Putamen (tissue), 1 donor: ENCODE measurements at places on chromosomes 1 and 21.

DNA sequence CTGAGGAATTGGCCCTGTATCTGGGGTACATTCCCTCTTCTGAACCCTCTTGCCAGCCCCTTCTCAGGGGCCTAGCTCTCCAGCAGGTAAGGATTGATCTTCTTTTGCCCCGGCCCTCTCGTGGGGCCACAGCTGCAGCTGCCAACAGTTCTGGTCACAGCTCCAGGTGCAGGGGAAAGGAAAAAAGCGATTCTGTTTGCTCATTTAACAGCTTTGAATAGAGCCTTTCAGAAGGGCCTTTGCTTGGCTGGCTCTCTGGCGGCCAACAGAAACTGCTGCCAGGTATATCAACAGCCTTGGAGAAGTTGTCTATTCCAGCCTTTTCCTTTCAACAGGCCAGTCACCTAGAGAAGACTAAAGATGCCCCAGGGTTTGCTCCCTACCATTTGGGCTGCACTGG is 16.1 kb upstream of the FMOD start:
- DNase-seq, result no peak

GRCh38 chr1:234235434-234235881 is 137.8 kb upstream of the COA6 start:
- no peak for DNase-seq

GRCh38 chr1:247334378-247335133 is 2.9 kb upstream of the ZNF496 start:
- no peak for DNase-seq

DNA sequence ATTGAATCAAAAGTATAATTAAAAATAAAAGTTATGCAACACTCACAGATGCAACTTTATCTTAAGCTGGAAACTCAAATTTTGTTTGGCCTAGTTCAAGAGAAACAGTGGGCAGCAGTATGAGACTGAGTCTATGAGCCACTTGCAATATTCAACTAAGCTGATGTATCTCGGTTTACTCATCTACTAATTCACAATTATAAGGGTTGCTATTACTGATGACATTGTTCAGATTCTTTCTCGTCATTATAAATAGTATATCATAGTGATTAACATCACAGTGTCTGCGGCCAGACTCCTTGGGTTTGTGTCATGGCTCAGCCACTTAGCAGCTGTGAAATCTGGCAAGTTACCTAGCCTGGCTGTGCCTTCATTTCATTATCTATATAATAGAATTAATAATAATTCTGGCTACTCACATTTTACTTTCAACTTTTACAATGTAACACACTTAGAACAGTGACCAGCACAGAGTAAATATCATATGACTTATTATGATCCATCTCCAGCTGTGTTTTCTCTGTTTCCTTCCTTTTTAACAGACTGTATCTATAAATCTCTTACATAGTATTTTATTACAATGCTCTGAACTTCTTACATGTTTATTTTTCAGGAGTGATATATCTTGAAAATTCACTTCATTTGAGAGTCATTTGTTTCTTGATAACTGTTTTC is 194.3 kb upstream of the RGS18 start:
- no peak for DNase-seq

DNA sequence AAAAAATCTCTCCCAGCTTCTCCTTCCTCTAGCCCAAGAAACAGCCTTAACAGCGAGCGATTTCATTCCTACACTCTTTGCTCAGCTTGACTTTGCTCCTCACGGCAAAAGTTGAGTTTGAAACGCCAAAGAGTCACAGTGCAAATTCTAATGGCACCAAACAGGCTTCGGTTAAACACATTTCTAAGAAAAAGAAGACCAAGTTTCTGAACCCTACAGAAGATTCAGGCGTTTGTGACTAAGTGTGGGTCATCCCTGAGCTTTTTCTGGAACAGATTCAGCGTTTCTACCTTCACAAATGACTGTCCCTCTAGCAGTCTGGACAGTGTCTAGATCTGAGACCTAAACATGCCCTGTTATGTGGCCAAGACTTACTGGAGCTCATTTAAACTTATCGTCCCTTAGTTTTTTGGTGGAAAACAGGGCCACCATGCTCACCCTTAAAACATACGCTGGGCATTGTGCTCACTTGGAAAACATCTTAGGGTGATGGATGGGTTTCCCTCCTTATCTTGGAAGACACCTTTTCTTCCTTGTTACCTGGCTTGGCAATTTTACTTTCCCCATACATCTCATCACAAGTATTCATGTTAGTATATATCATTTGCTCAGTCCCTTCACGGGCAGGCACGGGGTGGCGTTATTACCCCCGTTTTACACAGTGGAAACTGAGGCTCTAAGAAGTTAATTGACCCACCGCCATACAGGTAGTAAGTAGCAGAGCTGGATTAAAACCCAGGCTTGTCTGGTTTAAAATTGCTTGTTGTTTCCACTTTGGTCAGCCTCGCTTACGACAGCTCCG is 1.0 kb downstream of the C1orf198 start:
- no peak for DNase-seq

GRCh38 chr1:213687832-213688231 is 299.9 kb upstream of the PROX1 start:
- DNase-seq, result no peak

GRCh38 chr1:11735531-11735853 is 444 bp upstream of the AGTRAP start:
- DNase-seq, result no peak

GRCh38 chr21:26120828-26121227 is 49.7 kb downstream of the APP start:
- DNase-seq, result no peak

DNA sequence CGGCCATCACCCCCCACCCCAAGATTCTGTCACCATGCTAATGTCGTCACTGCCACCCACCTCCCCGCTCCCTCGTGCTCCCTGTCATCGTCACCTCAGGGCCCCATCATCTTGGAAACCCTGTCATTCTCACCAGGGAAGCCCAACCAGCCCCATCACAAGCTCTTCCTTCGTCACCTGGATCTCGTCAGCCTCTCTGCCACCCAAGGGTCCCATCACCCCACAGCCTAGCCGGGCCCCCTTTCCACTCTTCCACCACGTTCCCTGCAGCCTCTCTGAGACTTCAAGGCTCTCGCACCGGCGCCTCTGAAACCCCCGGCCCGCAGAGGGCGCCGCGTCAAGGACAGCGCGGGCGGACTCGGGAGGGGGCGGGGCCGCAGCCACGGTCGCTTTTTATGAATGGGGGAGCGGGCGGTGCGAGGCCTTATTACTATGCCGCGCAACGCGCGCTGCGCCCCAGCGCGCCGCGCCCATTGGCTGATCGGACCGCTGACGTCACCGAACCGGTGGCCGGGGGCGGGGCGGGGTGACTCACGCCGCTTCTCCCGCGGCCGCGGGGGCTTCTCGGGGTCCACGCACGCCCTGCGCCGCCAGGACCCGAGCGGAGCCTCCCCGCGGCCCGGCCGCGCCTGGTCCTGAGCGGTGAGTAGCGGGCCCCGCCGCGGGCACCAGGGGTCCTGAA is at the start of gene GPR3:
GPR3 (plus strand) TSS at position 527 of the 682 bp plus-strand sequence. CDS start 1,177 bp downstream, outside the sequence.
- peak; percentile 82 for DNase-seq

DNA sequence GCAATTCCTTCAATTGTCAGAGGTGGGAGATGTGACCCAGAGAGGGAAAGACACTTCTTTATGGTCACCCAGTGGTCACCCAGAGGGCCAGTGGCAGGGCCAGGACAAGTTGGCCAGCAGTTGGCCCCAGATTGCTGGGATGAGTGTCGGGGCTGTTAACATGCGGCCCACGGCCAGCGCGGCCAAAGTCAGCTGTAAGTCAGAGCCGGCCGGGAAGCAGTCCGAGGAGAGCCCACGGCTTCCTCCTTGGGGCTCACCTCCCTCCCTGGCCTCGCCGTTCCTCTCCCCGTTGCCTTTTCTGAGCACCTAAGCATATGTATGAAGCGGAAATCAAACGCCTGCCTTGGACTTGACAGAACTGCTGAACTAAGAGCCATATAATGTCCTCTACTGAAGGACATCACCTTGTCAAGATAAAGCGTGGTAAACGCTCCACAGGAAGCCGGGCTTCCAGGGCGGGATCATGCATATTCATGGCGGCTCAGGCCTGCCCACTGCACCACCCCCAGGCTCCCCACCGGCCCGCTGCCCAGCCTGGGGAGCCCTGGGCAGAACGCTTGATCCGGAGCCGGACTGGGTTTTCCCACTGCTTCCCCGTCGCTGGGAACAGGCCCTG is 245.4 kb upstream of the POU3F1 start:
- DNase-seq, result peak; percentile 8

- DNase-seq, result no peak
Measured at GRCh38 chr1:113813218-113813617, 942 bp upstream of the RSBN1 start.

- no peak for DNase-seq
Measured at GRCh38 chr1:9758559-9759121, 65.1 kb downstream of the CLSTN1 start.

DNA sequence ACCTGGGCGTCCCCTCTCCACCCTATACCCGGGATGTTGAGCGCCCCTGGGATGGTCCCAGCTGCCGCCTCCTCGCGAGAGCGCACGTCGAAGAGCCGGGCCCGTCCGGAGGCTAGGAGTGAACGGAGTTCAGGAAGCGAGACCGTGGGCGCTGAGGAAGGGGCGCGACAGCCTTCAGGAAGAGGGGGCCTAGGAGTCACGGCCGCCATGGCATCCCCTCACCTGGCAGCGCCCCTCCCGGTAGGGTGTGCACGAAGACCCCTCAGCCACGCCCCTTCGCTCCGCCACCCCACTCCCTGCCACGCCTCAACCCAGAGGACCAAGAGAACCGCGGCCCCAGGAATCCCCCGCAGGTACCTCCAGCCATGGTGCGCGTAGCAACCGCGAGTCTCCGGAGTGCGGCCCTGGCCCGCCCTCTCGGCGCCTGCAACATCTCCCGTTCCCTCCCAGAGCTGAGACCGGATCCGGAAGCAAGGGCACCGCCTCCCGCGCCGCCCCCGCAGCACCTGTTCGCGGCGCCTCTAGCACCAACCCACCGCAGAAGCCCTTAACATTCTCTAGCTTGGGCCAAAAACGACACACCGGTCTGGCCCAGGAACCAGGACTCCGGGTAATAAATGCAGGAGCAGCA is at the start of gene TSTD1:
TSTD1 (minus strand) TSS at position 442 of the 631 bp plus-strand sequence; CDS start at position 367, 75 bp downstream.
- peak; percentile 54 for DNase-seq

GRCh38 chr1:45335855-45336324 is 4.1 kb upstream of the TOE1 start:
- no peak for DNase-seq

GRCh38 chr1:33866281-33866680 is 2.4 kb downstream of the HMGB4 start:
- DNase-seq, result no peak

DNA sequence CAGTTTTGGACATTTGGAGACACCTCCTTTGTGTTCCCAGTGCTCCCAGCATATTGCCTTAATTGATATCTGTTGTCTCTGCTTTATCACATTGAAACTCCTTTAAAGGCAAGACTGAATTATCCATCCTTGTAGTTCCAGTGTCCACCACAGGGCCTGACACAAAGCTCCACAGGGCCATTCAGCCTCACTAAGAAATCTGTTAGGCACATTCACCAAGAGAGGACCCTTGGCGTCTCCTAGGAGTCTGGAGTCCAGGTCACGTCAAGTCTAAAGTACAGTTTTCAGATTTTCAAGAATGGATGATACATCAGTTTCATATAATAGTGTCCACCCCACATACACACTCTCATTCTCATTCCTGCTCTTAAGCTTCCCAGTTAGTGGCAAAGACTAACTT is 4.8 kb downstream of the ACP6 start:
- DNase-seq, result no peak

GRCh38 chr1:214702556-214702955 is 99.6 kb downstream of the CENPF start:
- no peak for DNase-seq

DNA sequence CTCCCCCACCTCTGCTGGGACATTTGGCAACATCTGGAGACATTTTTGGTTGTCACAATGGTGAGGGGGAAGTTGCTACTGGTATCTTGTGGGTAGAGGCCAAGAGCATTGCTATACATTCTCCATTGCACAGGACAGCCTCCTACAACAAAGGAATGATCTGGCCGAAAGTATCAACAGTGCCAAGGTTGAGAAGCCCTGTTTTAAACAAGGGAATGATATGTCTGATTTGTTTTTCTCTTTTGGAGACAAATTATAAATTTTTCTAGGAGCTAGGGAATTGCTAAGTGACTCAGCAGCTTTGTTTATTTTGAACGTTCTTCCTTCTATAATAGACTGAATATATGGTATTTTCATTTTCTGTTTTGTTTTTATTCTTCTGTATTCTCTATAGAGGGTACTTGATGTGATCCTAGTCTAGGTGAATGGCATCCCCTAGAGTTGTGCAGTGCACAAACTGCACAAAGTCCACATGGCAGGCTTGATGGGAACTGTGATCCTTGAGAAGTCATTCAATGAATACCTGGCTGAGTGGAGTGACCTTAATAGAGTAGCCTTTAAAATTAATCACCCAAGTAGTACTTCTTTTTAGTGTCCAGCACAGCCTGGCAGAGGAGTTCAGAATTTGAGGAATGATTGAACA is 288.6 kb upstream of the USP24 start:
- no peak for DNase-seq

DNA sequence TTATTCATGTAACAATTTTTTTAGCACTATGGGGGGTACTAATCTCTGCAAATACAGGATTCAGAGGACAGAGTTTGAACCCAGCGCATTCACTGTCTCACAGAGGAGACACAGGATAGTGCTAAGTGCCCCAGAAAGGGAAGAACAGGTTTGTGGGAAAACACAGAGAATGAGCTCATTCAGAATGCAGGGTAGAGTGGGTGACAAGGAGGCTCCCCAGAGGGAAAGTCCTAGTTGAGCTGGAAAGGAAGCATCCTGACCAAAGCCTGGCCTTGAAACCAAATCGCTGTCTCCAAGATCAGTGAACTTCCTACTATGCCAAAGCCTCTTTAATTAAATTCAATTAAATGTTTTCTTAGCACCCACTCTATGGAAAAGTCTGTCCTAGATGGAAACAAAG is 19.0 kb upstream of the RGS2 start:
- DNase-seq, result no peak

GRCh38 chr1:157803851-157804250 is 16.1 kb downstream of the FCRL1 start:
- no peak for DNase-seq

DNA sequence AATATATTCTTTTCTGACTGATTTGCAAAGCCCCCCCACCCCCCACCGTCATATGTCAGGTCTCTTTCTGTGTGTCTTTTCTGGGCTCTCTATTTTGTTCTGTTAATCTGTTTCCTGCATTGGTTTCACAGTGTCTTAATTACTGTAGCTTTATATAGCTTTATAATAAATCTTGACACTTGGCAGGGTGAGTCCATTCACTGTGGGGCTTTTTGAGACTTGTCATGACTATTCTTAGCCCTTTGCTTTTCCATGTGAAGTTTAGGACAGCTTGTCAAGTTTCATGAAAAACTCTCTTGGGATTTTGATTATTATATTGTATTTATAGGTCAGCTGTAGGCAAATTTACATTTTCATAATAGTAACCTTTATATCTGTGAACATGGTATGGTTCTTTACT is 50.4 kb downstream of the MIGA1 start:
- no peak for DNase-seq

- DNase-seq, result no peak
Measured at GRCh38 chr21:36917471-36918158, 48.9 kb downstream of the HLCS start.

DNA sequence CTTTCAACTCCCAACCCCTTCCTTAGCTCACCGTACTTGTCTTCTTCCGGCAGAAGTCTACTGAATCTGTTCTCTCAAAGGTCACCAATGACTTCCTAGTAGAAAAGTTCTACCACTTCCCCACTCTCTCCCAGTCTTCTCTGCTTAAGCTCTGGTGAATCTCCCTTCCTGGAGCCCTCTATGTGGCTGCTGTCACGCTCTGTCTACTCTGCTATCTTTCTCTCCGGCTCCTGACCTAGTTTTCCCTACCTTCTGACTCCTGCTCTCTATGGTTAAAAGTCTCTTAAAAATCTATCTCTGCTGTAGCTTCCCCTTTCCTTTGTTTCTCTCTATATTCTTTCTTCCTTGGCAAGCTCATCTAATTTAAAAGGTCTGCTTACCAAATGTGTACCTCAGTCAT is 350.1 kb upstream of the GREM2 start:
- DNase-seq, result no peak
